ENCODE measurements at places on chromosomes 4 and X. TPM values are rescaled to one million over a fixed set of nuclear protein-coding genes. Genes with fewer than 3 reads are reported as not detected.

GRCh38 chrX:147978931-147979330 is 2.2 kb upstream of the FMR1NB start:
- H3K4me3 ChIP-seq: no peak overlapping the region
- no peak overlapping the region for H3K27ac ChIP-seq
- H3K4me1 ChIP-seq: no peaks in the 10 kb centered on the region

The NAP1L5 gene
- 5.4 TPM for total RNA-seq

DNA sequence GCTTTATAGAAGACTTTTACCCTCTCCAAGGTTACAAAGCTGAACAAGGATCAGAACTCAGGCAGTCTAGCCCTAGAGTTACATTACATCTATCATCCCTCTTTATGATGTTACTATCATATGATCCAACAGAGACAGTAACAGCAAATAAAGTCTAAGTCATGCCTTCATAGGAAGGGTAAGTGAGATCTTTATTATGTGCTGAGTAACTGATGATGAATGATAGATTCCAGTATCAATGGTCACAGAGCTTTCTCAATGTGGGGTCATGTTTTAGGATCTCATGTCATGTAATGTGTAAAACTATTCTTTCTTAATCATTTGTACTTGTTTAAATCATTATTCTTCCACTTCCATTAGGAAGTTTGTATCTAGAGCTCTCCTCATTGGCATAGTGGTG is 22.8 kb downstream of the ELOVL6 start:
- H3K4me1 ChIP-seq: no peaks in the 10 kb centered on the region
- DNase-seq: no peak
- H3K4me3 ChIP-seq: no peak overlapping the region

DNA sequence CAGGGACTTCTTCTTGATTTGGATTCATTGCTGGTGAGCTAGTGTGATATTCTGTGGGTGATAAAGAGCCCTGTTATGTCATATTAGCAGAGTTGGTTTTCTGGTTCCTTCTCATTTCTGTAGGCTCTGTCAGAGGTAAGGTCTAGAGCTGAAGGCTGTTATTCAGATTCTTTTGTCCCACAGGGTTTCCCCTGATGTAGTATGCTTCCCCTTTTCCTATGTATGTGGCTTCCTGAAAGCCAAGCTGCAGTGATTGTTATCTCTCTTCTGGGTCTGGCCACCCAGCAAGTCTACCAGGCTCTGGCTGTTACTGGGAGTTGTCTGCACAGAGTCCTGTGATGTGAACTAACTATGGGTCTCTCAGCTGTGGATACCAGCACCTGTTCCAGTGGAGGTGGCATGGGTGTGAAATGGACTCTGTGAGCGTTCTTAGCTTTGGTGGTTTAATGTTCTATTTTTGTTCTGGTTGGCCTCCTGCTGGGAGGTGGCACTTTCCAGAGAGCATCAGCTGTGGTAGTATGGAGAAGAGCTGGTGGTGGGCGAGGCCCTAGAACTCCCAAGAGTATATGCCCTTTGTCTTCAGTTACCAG is 373.7 kb downstream of the AR start:
- no peaks in the 10 kb centered on the region for H3K27me3 ChIP-seq
- H3K27ac ChIP-seq: no peak overlapping the region
- no peak for DNase-seq
- no peaks in the 10 kb centered on the region for H3K4me1 ChIP-seq
- H3K4me3 ChIP-seq: no peak overlapping the region

The FRMPD4 gene
- not detected for total RNA-seq

The POU3F4 gene
- total RNA-seq: not detected

The CFP gene
- 18.6 TPM for total RNA-seq

DNA sequence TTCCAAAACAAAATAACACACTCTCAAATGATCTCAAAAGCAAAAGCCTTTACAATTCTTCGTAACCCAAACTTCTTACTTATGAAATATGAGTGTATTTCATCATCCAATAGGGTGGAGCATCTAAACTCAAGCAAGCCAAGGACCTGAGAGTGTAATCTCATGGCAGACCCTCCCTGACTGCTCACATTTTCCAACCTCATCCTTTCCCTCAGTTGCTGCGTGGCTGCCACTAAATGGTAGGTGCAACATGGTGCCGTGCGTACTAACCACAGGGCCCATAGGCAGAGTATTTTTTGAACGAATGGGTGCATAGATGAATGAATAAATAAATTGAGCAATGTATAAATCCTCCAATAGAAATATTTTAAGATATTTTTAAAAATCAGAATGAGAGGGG is 45.4 kb downstream of the TTC29 start:
- peaks cover 4% of the 10 kb centered on the region for H3K27me3 ChIP-seq
- H3K27ac ChIP-seq: no peak overlapping the region
- no peaks in the 10 kb centered on the region for H3K36me3 ChIP-seq
- DNase-seq: no peak
- no peaks in the 10 kb centered on the region for H3K4me1 ChIP-seq

DNA sequence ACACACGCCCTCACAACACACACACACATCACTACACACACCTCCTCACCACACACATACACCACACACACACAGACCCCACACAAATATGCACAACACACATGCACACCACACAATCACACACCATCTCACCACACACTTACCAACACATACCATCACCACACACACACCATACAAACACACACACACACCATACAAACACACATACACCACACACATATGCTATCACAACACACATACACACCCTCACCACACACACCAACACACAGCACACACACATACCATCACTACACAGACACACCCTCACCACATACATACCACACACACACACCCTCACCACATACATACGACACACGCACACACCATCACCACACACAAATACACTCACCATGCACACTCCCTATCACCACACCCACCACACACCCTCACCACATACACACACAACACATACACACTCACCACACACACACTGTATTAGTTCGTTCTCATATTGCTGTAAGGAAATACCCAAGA is 107.0 kb downstream of the DCTD start:
- H3K4me3 ChIP-seq: no peak overlapping the region
- DNase-seq: no peak
- H3K27ac ChIP-seq: no peak overlapping the region

The GPR34 gene
- total RNA-seq: not detected

GRCh38 chrX:110146521-110146920 is 143.6 kb downstream of the TMEM164 start:
- DNase-seq: peak; percentile 22
- H3K4me3 ChIP-seq: no peak overlapping the region
- H3K4me1 ChIP-seq: peaks cover 7% of the 10 kb centered on the region
- no peaks in the 10 kb centered on the region for H3K36me3 ChIP-seq

GRCh38 chrX:154046031-154046781 is 26.5 kb upstream of the IRAK1 start:
- no peak for DNase-seq
- no peak overlapping the region for H3K27ac ChIP-seq
- H3K36me3 ChIP-seq: peaks cover 48% of the 10 kb centered on the region
- no peaks in the 10 kb centered on the region for H3K27me3 ChIP-seq
- H3K4me1 ChIP-seq: peaks cover 23% of the 10 kb centered on the region

The TIGD4 gene
- total RNA-seq: 0.35 TPM

The GAB3 gene
- 12.0 TPM for total RNA-seq

DNA sequence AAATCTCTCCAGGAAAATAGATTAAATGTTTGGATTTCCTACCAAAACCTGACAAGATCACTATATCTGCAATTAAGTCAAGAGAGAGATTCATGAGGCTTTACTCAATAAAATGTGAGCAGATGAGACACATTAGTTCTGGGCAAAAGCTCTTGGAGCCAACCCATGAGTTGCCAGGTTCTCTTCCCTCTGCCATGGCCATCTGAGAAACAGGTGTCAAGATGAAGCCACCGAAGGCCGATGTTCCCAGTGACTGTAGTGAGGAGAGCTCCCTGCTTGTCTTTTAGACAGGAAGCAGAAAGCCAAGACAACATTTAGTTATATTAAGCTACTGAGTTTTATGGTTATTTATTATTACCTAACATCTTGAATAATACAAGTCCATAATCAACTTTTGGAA is 1068.7 kb downstream of the STPG2 start:
- no peaks in the 10 kb centered on the region for H3K27me3 ChIP-seq
- H3K4me3 ChIP-seq: no peak overlapping the region
- H3K36me3 ChIP-seq: no peaks in the 10 kb centered on the region
- no peak overlapping the region for H3K27ac ChIP-seq
- no peak for DNase-seq

DNA sequence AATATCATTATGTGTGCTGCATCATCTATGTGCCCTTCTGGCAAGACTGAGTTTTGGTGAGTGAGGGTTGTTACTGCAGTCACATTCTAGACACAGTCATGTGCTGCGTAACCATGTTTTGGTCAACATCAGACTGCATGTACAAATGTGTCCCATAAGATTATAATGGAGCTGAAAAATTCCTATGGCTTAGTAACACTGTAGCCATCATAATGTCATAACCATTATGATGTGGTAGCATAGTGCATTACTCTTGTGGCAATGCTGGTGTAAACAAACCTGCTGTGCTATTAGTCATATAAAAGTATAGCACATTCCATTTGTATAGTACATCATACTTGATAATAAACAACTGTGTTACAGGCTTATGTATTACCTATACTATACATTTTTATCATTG is 198.1 kb upstream of the NUDT6 start:
- H3K4me1 ChIP-seq: no peaks in the 10 kb centered on the region
- peaks cover 15% of the 10 kb centered on the region for H3K36me3 ChIP-seq
- no peak overlapping the region for H3K27ac ChIP-seq
- no peaks in the 10 kb centered on the region for H3K27me3 ChIP-seq

GRCh38 chr4:119678761-119679160 is 50.2 kb upstream of the PDE5A start:
- no peak overlapping the region for H3K4me3 ChIP-seq
- no peaks in the 10 kb centered on the region for H3K36me3 ChIP-seq
- DNase-seq: no peak
- no peaks in the 10 kb centered on the region for H3K4me1 ChIP-seq
- peaks cover 1% of the 10 kb centered on the region for H3K27me3 ChIP-seq
- H3K27ac ChIP-seq: no peak overlapping the region

DNA sequence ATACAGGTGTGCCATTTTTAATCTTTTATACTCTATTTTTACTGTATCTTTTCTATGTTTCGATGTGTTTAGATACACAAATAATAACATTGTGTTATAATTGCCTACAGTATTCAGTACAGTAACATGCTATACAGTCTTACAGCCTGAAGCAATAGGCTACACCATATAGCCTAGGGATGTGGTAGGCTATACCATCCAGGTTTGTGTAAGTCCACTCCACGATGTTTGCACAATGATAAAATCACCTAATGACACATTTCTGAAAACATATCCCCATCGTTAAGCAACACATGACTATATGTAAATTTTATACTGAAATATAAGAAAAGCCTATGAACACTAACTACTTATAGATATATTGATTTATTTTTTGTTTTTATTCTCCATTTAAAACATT is 48.9 kb upstream of the EXOC1L start:
- no peak overlapping the region for H3K4me3 ChIP-seq
- H3K27me3 ChIP-seq: peaks cover 9% of the 10 kb centered on the region
- no peaks in the 10 kb centered on the region for H3K36me3 ChIP-seq
- DNase-seq: no peak

GRCh38 chrX:147850875-147851274 is 60.8 kb upstream of the FMR1 start:
- H3K27me3 ChIP-seq: no peaks in the 10 kb centered on the region

GRCh38 chr4:150938417-150938816 is 76.7 kb downstream of the LRBA start:
- DNase-seq: no peak
- no peaks in the 10 kb centered on the region for H3K27me3 ChIP-seq
- H3K4me1 ChIP-seq: peaks cover 16% of the 10 kb centered on the region
- H3K36me3 ChIP-seq: peaks cover 4% of the 10 kb centered on the region
- no peak overlapping the region for H3K27ac ChIP-seq

GRCh38 chrX:70128071-70128470 is 5.2 kb upstream of the IGBP1 start:
- H3K4me1 ChIP-seq: peaks cover 15% of the 10 kb centered on the region
- DNase-seq: no peak
- no peak overlapping the region for H3K27ac ChIP-seq
- no peaks in the 10 kb centered on the region for H3K36me3 ChIP-seq
- no peaks in the 10 kb centered on the region for H3K27me3 ChIP-seq

DNA sequence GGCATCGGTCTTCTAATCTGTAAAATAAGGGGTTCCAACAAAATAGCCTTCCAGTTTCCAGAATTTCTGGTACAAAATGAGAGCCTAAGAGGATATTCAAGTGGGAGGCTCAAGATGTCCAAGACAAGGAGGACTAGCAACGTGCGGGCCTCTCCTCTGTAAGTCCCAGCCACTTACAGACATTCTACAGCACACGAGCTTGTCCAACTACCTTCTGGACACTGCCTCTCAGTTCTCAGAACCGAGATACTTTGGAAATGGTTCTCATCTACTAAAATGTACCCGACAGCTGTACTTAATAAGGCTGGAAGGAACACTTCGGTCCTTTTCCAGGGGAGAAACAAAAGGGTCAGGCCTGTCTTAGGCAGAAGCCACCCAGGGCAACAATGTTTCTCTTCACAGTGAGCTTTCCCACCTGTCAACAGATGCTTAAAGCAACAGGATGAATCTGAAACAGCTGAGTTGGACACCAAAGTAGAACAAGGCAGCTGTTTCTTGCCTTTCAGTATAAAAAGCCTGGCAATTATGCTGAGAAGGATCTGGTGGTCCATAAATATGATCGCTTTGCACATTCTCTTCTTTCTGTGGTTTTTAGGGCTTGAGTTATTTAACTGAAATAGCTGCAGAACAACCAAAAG is 127.0 kb downstream of the HS6ST2 start:
- H3K4me3 ChIP-seq: no peak overlapping the region
- DNase-seq: no peak
- H3K36me3 ChIP-seq: no peaks in the 10 kb centered on the region

The GPAT3 gene
- total RNA-seq: 27.7 TPM

DNA sequence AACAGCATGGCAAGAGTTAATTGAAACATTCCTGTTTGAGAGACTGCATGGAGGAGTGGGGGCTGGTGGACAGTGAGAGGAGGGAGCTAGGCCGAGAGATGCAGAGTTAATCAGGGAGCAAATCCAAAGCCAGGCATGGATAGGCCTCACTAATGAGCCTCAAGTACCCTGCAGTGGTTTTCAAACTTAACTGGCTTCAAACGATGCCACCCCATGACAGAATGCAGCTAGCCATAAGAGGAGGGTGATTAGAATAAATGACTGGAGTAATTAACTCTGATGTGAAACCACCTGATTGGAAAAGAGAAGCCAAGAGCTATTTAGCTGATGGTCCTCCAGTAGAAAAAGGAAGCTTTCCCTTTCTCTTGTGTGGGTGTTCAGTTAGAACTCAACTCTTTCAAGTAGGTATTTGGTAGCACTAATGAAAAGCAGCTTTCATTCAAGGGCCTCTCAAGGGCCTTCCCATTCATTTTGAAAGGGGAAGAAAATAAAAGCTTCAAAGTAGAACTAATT is 215.4 kb upstream of the MAB21L2 start:
- no peak overlapping the region for H3K27ac ChIP-seq
- no peaks in the 10 kb centered on the region for H3K36me3 ChIP-seq
- no peak for DNase-seq
- no peaks in the 10 kb centered on the region for H3K27me3 ChIP-seq
- H3K4me3 ChIP-seq: no peak overlapping the region
- peaks cover 11% of the 10 kb centered on the region for H3K4me1 ChIP-seq

- H3K27me3 ChIP-seq: no peaks in the 10 kb centered on the region
- no peak overlapping the region for H3K27ac ChIP-seq
- H3K36me3 ChIP-seq: no peaks in the 10 kb centered on the region
- no peak for DNase-seq
Observed at GRCh38 chrX:23838953-23839352, 56.0 kb downstream of the SAT1 start.
